ENCODE measurements at places on chromosomes 5 and 9. TPM values are rescaled to one million over a fixed set of nuclear protein-coding genes. Genes with fewer than 3 reads are reported as not detected.

DNA sequence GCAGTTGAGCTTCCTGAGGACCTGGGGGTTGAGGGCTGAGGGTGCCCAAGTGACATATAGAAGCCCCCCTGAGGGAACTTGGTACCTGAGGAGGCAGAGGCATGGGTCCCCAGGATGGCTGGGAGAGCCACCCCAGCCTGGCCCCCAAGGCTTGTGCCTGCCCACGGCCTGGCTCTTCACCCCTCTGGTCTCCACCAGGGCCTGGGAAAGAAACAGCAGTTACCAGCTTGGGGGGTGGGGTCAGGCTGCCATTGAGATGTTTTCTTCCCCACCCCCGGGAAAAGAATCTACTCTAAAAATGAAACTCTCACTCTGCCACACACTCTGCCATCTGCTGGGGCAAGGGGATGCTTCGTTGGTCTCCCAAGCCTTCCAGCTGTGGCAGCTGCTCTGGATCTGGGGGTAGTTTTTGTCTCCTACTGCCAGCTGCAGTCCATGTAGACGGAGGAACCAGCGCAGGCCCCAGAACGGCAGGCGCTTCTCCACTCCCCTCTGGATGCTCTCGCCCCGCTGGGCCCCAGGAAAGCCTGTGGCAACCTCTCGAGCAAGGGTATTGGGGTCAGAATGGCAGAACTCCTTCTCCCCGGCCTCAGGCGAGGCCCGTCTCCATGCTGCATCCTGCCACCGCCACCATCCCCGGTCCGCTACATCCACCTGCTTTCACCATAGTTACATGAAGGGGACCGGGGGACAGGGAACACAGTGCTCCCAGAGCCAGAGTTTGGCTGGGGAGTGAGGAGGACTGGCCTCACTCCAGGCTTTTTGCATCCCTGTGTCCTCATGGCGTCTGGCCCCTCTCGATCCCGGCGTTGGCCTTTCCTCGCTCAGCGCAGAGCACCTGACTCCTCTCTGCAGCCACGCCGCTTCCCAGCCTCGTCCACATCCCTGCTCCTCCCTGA, 123.5 kb downstream of the DAB2IP start:
- no peak for DNase-seq

GRCh38 chr9:85007748-85008147, 338.2 kb downstream of the NTRK2 start:
- DNase-seq: no peak

DNA sequence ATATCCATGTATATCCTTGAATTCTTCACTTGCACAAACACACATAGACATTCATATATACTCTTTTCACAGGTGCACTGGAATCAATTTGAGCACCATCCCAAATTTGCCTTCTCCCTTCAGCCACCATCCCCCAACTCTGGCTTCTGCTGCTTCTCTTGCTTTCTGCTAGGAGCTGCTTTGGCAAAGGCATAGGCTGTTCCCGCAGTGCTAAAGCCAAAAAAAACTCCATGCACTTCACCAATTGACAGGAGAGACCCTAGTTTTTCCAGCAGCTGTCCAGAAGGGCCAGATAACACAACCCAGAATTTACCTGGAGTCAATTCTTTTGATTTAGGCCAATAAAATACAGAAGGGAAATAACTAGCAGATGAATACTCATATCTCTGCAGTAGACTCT, 251.3 kb downstream of the NR2F1-AS1 start:
- DNase-seq: no peak

DNA sequence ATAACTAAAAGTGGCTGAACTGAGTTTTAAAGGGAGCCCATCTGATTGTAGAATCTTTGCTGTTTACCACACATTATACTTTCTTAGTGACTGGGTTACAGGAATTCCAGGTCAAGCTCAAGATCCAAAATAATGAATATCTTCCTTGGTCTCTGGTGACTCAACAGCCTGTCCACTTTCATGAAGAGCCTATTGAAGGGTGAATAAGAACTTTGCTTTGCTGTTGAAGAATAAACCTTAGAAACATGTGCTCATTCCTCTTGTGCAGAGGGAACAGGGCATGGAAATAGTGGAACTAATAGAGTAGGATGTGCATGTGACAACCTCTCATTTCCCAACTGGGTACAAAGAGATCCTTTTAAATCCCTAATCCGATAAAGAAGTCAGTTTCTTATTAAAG, 21.4 kb downstream of the ALDH1A1 start:
- DNase-seq: no peak

DNA sequence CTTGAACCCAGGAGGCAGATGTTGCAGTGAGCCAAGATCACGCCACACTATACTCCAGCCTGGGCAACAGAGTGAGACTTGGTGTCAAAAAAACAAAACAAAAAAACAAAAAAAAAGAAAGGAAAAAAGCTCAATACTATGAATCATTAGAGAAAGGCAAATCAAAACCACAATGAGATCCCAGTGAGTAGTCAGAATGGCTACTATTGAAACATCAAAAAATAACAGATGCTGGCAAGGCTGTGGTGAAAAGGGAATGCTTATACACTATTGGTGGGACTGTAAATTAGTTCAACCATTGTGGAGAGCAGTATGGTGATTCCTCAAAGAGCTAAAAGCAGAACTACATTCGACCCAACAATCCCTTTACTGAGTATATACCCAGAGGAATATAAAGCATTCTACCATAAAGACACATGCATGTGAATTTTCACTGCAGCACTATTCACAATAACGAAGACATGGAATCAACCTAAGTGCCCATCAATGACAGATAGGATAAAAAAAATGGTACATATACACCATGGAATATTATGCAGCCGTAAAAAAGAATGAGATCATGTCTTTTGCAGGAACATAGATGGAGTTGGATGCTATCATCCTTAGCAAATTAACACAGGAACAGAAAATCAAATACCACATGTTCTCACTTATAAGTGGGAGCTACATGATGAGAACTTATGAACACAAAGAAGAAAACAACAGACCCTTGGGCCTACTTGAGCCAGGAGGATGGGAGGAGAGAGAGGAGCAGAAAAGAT, 81.9 kb upstream of the ARRDC3 start:
- no peak for DNase-seq

GRCh38 chr9:134522502-134522848, 119.1 kb upstream of the COL5A1 start:
- no peak for DNase-seq

- DNase-seq: no peak
Measured at GRCh38 chr5:149860801-149861322, 83.7 kb downstream of the PDE6A start.

DNA sequence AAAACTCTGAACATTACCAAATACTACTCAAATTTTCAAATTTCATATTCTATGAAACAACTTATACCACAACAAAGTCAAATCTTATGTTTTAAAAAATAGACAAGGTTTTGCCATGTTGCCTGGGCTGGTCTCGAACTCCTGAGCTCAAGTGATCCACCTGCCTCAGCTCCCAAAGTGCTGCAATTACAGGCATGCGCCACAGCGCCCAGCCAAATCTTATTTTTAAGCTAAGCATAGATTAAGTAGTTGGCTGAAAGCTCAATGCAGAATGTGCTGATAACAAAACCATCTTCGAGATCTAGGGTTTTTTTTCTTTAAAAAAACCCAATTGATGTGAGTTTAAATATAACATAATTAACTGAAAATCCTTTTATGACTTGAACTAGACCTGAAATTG, 6.4 kb downstream of the LMBRD2 start:
- no peak for DNase-seq

- DNase-seq: peak; percentile 56
Measured at GRCh38 chr5:154756868-154757813, 2.0 kb downstream of the LARP1 start.

DNA sequence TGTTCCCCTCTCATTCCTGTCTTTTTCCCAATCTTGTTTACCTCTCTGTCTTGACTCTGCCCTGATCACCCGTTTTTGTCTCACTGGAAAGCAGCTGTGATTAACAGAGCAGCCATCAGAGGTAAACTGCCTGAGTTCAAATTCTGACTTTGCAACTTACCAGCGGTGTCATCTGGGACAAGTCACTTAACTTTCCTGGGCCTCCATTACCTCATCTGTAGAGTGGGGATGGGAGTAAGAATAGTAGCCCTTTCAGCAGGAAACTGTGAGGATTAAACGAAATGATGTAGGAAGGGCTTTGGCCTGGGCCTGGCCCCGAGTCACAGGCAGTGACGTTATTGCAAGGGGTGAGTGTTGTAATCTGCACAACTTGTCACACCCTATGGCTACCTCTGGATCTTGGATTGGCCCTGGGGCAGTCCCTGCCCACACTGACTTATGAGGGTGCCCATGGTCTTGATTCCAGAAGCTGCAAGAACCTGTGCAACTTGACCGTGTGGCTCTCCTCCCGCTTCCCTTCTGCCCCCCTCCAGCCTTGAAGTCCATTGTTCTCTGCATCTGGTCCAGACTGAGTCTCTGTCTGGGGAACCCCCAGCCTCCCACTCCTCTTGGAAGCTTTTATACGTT, 657 bp upstream of the PCDH12 start:
- no peak for DNase-seq

- no peak for DNase-seq
Measured at GRCh38 chr5:97476852-97477534, 293.9 kb upstream of the RIOK2 start.

GRCh38 chr5:132688536-132689339, 14.9 kb downstream of the IL4 start:
- no peak for DNase-seq

GRCh38 chr5:10700516-10700915, 60.5 kb downstream of the DAP start:
- DNase-seq: no peak

GRCh38 chr9:125682340-125682739, 24.7 kb downstream of the MAPKAP1 start:
- no peak for DNase-seq

DNA sequence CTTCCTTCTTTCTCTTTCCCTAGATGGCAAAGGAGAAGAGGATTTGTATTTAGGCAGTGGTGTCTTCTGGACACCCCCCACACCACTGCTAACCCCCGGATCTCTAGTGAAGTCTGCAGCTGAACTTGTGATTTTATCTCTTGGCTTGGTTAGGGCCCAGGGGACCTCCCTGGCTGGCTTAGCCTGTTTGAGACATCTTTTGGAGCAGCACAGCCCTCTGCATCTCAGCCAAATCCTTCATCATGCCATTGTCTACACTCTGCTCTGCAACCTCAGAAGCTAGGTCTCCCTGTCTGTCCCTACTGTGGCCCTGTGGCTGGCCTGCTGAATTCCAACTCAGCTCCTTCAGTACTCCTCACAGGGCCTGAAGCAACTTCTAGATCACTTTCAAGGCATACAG, 81.7 kb downstream of the MUSK start:
- DNase-seq: peak; percentile 61

DNA sequence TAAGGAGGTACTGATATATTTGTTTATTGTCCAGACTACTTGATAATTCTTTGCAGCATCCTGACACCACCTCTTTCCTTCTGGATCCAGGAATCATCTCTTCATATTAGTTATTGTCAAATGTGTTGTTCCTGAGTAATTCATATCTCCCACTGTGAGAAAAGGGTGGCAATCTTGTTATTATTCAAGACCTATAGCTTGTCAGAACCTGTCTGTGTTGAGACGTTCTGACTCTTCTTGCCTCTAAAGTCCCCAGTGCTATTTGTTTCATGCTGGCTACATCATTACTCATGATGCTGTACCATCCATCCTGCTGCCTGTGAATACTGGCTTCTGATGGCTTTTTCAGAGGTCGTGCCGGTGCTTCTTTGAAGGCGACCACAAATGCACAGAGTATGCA, 68.7 kb upstream of the TAF11L2 start:
- DNase-seq: no peak

DNA sequence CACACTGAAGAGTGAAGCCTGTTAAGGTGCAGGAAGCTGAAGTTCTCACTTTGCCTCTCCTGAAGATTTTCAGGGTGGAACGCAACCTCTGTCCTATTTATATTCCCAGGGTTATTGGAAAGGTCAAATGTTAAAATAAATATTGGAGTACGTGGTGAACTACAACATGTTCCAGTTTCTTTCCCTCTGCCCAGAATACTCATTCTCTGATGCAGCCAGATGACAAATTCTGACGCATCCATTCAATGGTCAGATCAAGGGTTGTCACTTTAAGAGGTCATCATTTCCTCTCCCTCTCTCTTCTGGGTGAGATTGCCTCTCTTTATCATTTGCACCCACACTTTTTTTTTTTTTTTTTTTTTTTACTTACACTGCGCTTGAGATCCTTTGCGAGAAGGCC, 277.1 kb downstream of the BRINP1 start:
- DNase-seq: no peak

GRCh38 chr5:149320791-149321330, 24.4 kb upstream of the GRPEL2 start:
- DNase-seq: peak; percentile 90

GRCh38 chr9:21729648-21730047, 72.8 kb upstream of the MTAP start:
- no peak for DNase-seq

DNA sequence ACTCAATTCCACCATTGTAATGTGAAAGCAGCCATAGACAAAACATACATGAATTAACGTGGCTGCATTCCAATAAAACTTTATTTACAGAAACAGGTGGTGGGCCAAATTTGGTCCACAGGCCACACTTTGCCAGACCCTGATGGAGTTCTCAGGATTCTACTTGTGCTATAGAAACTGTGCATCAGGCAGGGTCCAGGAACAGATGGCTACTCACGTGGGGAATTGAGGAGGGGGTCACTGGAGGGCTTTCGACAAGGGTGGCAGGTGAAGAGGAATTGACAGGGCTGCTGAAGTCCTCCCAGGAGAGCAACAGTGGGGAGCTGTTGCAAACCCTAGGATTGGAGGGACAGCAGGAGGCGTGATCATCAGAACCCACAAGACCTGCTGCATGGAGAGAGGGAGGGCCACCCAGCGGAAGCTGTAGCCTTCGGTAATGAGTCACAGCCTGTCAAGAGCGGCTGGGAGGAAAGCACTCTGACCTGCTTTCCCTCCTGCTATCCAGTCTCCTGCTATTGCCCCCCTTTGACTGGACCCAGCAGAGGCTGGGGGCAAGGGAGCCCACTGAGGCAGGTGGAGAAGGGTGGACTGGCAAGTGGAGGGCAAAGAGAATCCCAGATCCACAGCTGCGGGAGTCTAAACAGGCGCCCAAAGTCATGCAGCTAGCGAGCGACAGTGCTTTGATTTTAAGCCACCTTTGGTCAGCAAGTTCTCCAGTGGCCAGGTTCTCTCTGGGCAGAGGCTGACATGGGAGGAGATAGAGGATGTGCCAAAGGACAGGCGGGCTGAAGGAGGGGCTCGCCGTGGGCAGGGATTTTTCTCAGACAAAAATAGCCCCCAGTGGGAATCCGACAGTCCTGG, 138.3 kb upstream of the SMIM23 start:
- no peak for DNase-seq

GRXCR2 gene
- total RNA-seq: not detected

YTHDC2 gene
- total RNA-seq: 66.1 TPM

HTR1A gene
- not detected for total RNA-seq

ACOT12 gene
- total RNA-seq: 0.55 TPM

BTNL3 gene
- total RNA-seq: not detected

ZNF462 gene
- total RNA-seq: 57.9 TPM

HSPA9 gene
- 254 TPM for total RNA-seq

HCN1 gene
- not detected for total RNA-seq

FLT4 gene
- total RNA-seq: 22.5 TPM

SNCAIP gene
- total RNA-seq: 104 TPM

WDR41 gene
- 161 TPM for total RNA-seq

SLC34A3 gene
- not detected for total RNA-seq

Measured in uterus (tissue), 4 donors.